ENCODE measurements at places on chromosomes 2 and 18. TPM values are rescaled to one million over a fixed set of nuclear protein-coding genes. Genes with fewer than 3 reads are reported as not detected.

Gene MERTK
- total RNA-seq: 11.1 TPM

Gene RSAD2
- 0.32 TPM for total RNA-seq

Gene EPHA4
- total RNA-seq: 51.2 TPM

Gene GPAT2
- total RNA-seq: 9.4 TPM

Gene FLACC1
- 0.32 TPM for total RNA-seq

DNA sequence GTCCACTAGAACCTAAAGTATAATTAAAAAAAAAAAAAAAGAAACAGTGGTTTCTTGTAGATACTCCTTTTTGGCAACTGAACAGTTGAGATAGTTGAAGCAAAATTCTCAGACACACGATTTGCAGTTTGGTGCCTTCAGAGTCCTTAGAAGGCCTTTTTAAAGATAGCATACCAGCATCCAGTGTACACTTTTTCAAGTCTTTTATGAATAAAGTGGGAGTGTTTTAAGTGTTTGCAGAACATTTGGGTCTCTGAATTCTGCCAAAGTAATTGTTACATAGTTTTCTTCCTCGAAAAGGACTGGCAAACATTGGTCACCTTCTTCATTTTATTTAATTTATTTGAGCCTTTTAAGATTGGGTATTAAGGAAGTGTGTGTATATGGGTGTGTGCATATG lies 62.3 kb downstream of the SPTBN1 start:
- no peak overlapping the region for H3K27ac ChIP-seq
- H3K4me3 ChIP-seq: no peak overlapping the region
- peaks cover 18% of the 10 kb centered on the region for H3K4me1 ChIP-seq

GRCh38 chr18:75656035-75656434 lies 228.5 kb upstream of the SMIM21 start:
- H3K27me3 ChIP-seq: no peaks in the 10 kb centered on the region
- no peak overlapping the region for H3K27ac ChIP-seq
- no peak overlapping the region for H3K4me3 ChIP-seq
- H3K36me3 ChIP-seq: no peaks in the 10 kb centered on the region
- no peak for DNase-seq

- no peaks in the 10 kb centered on the region for H3K36me3 ChIP-seq
- no peak overlapping the region for H3K27ac ChIP-seq
Observed at GRCh38 chr2:85831735-85832134, 57.1 kb downstream of the ST3GAL5 start.

- DNase-seq: peak; percentile 67
- H3K27me3 ChIP-seq: no peaks in the 10 kb centered on the region
- peak overlapping the region; percentile 49 for H3K27ac ChIP-seq
- H3K36me3 ChIP-seq: peaks cover 8% of the 10 kb centered on the region
- H3K4me1 ChIP-seq: no peaks in the 10 kb centered on the region
Observed at GRCh38 chr2:197628043-197628500, 47.3 kb downstream of the RFTN2 start.

- H3K4me1 ChIP-seq: no peaks in the 10 kb centered on the region
- DNase-seq: no peak
Observed at GRCh38 chr2:74632209-74632938, 15.8 kb downstream of the M1AP start.

DNA sequence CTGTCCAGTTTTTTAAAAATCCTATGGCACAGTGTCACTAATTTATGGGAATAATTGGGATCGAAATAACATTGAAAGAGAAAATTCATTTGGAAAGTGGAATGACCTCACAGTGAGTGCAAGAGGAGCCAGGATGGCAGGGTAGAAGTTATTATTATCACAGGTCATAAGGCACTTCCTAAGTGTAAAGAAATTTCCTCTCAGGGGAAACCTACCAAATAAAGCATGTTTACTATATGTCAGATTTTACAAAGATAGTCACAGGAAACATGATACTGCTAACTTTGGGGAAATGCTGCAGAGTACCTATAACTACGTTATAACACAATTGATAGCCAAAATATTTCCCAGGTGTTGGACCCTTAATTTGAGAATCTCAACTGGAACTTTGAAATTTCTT lies 226.3 kb upstream of the SMAD7 start:
- H3K36me3 ChIP-seq: no peaks in the 10 kb centered on the region
- peaks cover 4% of the 10 kb centered on the region for H3K4me1 ChIP-seq
- no peaks in the 10 kb centered on the region for H3K27me3 ChIP-seq
- no peak for DNase-seq

DNA sequence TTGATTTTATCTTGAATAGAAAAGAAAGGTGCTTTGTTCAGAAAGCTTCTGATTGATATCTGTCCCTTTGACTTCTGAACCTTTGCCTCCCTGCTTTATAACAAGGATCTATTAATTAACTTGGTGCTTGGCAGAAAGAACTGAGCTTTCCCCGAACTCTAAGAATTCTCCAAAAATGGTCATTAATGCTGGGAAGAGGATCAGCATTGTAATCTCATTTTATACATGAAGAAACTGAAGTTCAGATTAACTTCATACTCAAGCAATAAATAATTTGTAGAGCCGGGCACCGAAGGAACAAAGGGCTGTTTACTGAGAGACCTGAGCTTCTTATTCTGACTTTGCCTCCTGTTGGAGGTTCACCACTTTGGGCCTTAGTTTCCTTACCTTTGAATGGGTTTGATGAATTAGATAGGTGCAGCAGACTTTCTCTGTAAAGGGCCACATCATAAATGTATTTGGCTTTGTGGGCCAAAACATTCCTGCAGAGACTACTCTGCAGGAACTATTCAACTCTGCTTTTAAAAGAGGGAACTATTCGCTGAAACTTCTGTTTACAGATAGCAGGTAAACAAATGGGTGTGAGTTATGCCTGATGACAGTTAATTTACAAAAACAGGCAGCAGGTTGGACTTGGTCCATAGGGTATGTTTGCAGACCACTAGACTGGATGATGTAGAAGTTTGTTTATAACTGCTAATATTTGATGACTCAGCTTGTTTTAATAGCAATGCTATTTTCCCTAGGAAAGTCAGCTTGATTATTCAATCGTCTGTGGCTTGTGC lies 272.9 kb downstream of the TGIF1 start:
- no peaks in the 10 kb centered on the region for H3K4me1 ChIP-seq
- H3K36me3 ChIP-seq: no peaks in the 10 kb centered on the region
- no peaks in the 10 kb centered on the region for H3K27me3 ChIP-seq
- no peak for DNase-seq

Data from ascending aorta (tissue), 2 donors.